ENCODE measurements at places on chromosomes 3 and 15. TPM values are rescaled to one million over a fixed set of nuclear protein-coding genes. Genes with fewer than 3 reads are reported as not detected.

The MINDY4B gene
- 0.20 TPM for total RNA-seq

The TMEM108 gene
- 6.6 TPM for total RNA-seq

The SHF gene
- total RNA-seq, result 29.1 TPM

The PODXL2 gene
- 73.4 TPM for total RNA-seq

The VILL gene
- total RNA-seq, result 7.2 TPM

The PDIA5 gene
- total RNA-seq, result 9.5 TPM

The FOXB1 gene
- 2.1 TPM for total RNA-seq

The SPINK8 gene
- total RNA-seq, result 1.0 TPM

The SH2D7 gene
- total RNA-seq, result not detected

The IL20RB gene
- 0.83 TPM for total RNA-seq

The KIF15 gene
- 10.4 TPM for total RNA-seq

The RAB6B gene
- 38.3 TPM for total RNA-seq

The CFAP92 gene
- 1.1 TPM for total RNA-seq

The DPH3 gene
- total RNA-seq, result 40.1 TPM

The GOLGA6D gene
- total RNA-seq, result 0.06 TPM

The MST1 gene
- total RNA-seq, result 31.6 TPM

The GOLGA8T gene
- total RNA-seq, result 1.1 TPM

- DNase-seq, result no peak
Measured at GRCh38 chr3:73789825-73790444, 165.2 kb upstream of the PDZRN3 start.

DNA sequence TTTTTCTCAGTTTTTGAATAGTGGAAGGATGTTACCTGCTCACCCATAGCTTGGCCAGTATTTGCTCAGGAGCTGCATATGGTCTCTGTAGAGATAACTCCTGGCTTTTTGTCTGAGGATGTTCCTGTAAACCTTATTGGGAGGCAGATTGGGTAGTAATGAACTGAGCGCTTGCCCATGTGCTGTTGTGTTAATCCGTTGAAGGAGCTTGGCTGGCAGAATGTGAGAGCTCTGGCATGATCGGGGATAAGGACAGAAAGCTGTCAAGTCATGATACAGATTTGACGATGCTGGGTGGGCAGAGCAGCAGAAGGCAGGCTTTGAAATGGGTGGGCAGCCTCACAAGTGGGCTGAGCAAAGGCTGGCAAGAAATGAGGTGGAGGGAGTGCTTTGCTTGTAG lies 27.4 kb downstream of the SH3GL3 start:
- peak; percentile 82 for DNase-seq

- no peak for DNase-seq
Measured at GRCh38 chr3:183455089-183455488, 26.7 kb upstream of the MCF2L2 start.

- DNase-seq, result no peak
Measured at GRCh38 chr3:95810462-95810861, 1003.9 kb upstream of the EPHA6 start.

GRCh38 chr15:100726421-100727190 lies 124.2 kb downstream of the ASB7 start:
- no peak for DNase-seq

DNA sequence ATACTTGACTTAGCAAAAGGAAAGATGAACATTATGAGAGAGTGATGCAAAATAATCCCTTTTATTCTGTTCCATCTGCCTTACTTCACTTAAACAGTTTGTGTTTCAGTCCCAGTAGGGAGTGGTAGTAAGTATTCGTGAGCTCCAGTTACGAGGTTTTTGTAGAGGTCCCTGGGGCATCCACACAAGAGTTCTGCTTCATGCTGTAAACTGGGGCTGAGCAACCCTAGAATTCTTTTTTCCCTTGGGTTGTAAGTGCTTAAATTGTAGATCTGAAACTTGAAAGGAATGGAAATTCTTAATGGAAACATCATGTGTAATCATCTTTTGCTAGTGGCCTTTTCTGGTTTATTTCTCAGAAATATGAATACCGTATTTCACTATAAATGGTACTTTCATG lies 79.5 kb downstream of the SEMA6D start:
- no peak for DNase-seq

- DNase-seq, result no peak
Measured at GRCh38 chr3:186476044-186476468, 68.1 kb downstream of the CRYGS start.

- DNase-seq, result no peak
Measured at GRCh38 chr15:78232951-78233350, 1.4 kb downstream of the ACSBG1 start.

- DNase-seq, result no peak
Measured at GRCh38 chr3:38578081-38578475, 71.4 kb downstream of the SCN5A start.

- DNase-seq, result no peak
Measured at GRCh38 chr3:16494094-16494493, 19.4 kb downstream of the RFTN1 start.

GRCh38 chr15:56587686-56588085 lies 122.7 kb upstream of the MNS1 start:
- DNase-seq, result no peak

DNA sequence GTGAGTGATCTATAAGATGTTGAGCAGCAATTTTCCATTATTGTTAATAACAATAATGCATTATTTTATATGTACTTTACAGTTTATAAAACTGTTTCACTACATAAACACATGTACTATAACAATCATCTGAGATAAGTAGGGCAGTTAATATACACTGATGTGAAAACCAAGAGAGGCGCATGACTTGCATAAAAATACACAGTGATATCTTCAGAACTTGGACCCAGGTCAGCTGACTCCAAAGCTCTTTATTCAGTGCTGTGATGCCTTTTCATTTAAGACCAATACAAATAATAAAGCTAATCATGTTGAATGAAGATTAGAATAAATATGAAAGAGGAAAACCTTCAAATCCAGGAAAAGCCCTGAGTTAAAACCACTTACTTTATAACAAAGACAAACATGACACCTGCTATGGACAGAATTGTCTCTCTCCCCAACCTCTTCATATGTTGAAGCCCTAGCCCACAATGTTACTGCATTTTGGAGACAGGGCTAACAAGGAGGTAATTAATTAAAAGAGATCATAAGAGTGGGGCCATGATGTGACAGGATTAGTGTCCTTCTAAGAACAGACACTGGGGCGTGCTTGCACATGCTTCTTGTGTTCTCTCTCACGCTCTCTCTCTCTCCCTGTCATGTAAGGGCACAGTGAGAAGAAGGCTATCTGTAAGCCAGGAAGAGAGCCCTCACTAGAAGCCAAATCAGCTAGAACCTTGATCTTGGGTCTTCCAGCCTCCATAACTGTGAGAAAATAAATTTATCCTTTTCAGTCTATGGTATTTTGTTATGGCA lies 55.8 kb upstream of the TSPAN3 start:
- DNase-seq, result no peak

GRCh38 chr15:93030430-93031102 lies 58.4 kb downstream of the RGMA start:
- DNase-seq, result peak; percentile 93

- DNase-seq, result no peak
Measured at GRCh38 chr15:52164631-52165265, 26.4 kb downstream of the GNB5 start.

- no peak for DNase-seq
Measured at GRCh38 chr3:72227486-72228070, 442.6 kb upstream of the PROK2 start.

GRCh38 chr3:123523023-123523412 lies 61.8 kb downstream of the HACD2 start:
- no peak for DNase-seq

DNA sequence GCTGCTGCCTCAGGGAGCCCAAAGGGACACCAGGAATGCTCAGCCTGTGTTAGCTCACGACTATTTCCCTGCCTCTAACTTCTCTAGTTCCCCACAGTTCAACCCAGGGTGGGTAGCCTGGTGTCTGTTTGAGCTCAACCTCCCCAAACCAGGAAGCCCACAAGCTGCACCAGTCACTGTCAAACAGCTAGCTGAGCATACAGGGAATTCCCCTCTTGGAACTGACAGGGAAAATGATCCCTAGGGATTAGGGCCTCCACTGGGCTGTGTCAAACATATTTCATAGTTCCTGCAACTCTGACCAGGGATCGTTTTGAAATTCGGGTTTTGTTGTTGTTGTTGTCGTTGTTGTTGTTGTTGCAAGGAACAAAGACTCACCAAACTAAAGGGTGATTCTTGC lies 147.1 kb upstream of the ICE2 start:
- no peak for DNase-seq

GRCh38 chr15:70690021-70690420 lies 73.3 kb downstream of the UACA start:
- DNase-seq, result no peak

DNA sequence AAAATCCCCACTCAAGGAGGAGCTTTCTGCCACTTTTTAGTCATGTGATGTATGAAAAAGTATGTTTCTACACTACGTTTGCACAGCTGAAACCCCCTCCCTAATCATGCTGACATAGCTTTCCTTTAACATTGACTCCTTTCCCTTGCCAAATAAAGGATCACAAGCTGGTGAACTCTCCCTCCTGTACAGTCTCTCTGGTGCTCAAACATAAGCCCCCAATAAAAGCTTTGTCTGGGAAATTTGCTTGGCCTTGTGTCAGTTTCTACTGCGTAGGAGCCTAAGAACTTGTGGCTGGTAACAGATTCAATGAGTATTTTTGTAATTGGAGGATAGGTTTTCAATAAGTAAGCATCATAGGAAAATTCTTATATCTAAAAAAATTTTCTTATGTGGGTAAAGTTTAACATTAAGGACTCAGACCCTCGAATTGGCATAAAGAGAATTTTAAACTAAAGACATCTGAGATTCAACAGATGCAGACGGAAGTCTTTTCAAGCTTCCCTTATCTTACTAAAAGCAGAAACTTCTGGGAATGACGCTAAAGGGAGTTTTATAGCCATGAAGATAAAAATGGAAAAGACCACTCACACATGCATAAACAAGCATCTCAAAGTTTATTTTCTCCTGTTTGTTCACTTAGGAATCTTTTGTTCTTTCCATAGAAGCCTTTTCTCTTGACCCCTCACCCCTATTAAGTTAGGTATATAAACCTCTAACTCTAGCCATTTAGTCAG lies 44.1 kb upstream of the P2RY1 start:
- DNase-seq, result no peak

DNA sequence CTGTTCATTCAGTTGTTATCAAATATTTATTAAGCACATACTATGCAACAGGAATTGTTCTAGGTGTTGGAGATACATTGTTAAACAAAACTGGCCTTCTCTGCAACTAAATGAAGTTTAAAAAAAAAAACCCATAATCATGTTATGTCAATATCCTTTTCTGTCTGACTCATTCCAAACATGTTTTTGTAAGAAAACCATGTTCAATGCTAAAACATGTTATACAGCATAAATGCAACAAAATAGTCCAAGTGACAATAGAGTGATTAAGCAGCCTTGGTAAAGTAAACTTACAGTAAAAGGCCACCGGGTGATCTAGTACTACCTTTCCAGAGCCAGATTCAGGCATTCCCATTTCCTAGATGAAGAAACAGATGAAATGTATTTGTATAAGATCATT lies 278.0 kb upstream of the NECTIN3 start:
- no peak for DNase-seq

GRCh38 chr3:169505577-169506230 lies 157.8 kb downstream of the MECOM start:
- peak; percentile 83 for DNase-seq

GRCh38 chr15:39598958-39599845 lies 18.3 kb downstream of the THBS1 start:
- DNase-seq, result no peak

DNA sequence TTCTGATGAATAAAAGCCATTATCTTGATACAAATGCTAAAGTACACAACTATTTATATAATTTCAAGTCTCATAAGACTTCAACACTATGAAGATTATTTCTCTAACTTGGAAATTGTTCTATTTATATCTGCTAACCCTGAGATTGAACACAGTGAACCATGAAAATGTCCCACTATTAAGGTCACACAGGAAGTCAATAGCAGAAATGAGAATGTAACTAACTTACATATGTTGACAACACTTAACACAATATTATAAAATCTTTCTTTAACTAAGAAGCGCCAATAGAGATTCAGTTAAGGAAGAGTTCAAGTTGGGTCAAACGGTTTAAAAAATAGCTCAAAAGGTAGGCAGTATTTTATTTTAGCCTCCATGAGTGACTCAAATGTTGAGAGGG lies 551.8 kb upstream of the CBLB start:
- no peak for DNase-seq

GRCh38 chr3:87949189-87949878 lies 109.5 kb downstream of the CGGBP1 start:
- no peak for DNase-seq

DNA sequence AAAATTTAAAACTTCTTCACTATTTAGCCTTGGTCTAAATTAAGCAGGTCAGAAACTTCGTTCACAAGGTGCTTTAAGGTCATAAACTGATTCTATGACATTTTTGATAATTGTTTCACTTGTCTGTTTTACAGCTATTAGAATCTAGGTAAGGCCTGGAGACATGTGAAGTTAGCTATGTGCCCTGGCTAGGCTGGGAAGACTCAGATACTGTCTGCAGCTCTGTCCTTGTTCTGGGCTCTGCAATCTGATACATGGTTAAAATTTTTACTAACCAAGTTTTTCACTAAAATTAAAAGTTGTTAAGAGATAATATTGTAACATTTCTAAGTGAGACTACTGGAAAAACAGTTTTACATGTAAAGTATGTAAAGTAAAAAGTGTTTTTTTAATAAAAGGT lies 479.6 kb upstream of the EPHA6 start:
- DNase-seq, result no peak

DNA sequence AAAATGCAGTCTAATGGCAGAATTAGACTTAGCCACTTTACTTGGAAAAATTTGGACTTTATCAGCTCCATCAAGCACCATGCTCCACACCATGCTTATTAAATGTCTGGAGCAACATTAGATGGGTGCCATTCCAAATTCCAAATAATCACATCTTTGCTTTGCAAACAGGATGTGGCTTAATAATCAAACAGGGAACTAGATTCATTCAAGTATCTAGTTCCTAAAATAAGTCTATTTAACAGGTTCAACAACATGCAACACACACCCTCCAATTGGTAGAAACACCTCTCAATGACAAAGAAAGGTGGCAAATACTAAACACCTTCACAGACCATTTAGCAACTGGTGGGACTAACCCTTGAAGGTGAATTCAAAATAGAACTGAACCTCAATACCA lies 3.5 kb downstream of the HEXA start:
- DNase-seq, result no peak

- no peak for DNase-seq
Measured at GRCh38 chr3:89699771-89700170, 592.4 kb downstream of the EPHA3 start.

- DNase-seq, result no peak
Measured at GRCh38 chr15:67305506-67305905, 50.9 kb downstream of the IQCH start.

GRCh38 chr3:193702967-193703366 lies 110.0 kb downstream of the OPA1 start:
- no peak for DNase-seq

- DNase-seq, result no peak
Measured at GRCh38 chr3:194874206-194874605, 188.5 kb downstream of the FAM43A start.
